KG1 (cell line): ENCODE measurements at places on chromosomes 2 and 18.
A peak's percentile ranks its signal among the peaks of the same experiment; 100 is the strongest.

DNA sequence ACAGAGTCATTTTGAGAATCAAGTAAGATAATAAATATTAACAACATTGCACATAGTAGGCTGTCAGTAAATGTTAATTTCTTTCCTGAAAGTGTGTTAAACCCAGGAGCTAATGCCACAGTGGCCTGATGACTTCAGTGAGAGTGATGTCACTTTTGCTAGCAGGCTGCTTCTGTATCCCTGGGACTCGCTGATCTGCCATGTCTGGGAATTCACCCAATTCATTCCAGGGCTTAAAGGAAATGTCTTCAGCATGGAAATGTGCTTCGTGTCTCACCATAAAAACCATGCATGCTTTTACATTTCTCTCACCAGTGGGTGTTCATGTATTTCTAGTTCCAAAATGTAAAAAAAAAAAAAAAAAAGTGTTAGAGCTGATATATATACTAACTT lies 56.8 kb upstream of the MAPRE3 start:
- DNase-seq = no peak

DNA sequence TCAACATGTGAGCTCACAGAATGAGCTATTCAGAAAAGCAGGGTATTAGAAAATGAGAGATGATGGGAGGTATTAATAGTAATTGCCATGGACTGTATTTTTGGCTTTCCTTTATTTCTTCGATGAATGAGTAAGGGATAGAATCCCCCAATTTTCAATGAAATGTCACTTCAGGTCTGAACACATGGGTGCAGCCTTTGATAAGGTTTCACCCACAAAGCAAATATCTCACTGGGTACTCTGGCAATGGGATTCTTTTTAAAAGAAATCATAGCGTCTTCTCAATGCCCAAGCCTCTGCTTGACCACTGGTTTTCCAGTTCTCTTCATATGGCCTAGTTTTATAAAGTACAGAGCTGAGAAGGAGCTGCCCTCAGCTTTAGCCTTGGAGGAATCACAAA lies 610.5 kb upstream of the FANCL start:
- no peak for DNase-seq

DNA sequence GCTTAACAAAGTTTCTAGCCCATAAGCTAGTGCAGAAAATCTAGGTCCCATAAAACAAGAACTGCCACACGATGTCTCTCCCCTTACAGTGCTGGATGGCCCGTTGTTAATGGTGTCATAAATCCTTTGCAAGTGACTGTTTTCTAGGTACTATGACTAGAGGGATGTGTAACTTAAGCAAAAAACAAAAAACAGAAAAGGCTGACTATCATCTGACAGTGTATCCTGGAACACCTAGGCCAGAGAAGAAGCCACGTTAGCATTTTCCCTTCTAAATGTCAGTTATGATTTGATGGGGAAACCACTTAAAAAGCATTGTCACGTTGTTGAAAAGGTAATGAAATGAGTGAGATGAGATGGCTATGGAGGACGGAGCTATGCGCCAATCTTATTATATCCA lies 2.4 kb downstream of the CASP8 start:
- no peak for DNase-seq

DNA sequence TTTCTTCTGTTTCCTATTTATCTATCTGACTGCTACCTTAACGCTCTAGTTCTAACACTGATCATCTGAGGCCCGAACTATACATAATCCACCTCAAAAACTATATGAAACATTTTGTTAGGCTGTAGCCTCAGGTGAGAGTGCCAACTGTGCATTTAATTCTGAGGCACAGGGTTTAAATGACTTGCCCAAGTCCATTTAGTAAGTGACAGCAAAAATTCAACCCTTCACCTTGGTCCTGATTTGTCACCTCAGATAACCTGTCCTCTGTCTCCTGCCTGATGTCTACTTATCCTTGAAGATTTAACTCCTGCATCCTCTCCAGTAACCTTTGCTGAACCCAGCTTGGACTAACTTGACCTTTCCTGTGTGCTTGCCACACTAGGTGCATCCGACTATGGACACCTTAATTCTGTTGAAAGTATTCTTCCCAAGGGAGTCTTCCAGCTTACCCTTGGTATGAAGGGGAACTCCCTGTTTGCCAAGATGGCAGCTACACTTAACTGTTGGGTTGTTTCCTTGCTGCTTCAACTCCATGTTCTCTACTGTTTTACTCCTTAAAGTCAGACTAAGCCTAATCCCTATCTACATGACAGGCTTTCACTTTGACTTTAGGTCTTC lies 23.5 kb downstream of the CD302 start:
- no peak for DNase-seq

- DNase-seq = no peak
These were observed 27.8 kb downstream of the CACNB4 start for GRCh38 chr2:152071092-152071491.

DNA sequence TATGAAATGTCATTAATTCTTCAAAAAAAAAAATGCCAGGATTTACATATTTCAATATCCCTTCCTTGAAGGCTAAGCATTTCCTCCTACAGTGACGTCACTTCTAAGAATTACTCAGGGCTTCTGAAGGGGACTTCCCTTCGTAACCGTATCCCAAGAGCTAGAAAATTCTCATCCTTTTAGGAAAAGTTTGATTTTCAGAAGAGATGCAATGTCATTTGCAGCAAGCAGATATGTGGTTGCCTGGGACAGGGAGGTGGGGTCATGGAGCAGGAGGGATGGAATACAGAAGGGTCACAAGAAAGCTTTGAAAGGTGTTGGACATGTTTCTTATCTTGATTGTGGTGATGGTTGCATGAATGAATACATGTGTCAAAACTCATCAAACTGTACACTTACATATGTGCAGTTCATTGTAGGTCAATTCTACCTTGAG lies 97.0 kb upstream of the ATL2 start:
- DNase-seq = no peak

- DNase-seq = no peak
These were observed 246.1 kb downstream of the NDUFA10 start for GRCh38 chr2:239778861-239779558.

DNA sequence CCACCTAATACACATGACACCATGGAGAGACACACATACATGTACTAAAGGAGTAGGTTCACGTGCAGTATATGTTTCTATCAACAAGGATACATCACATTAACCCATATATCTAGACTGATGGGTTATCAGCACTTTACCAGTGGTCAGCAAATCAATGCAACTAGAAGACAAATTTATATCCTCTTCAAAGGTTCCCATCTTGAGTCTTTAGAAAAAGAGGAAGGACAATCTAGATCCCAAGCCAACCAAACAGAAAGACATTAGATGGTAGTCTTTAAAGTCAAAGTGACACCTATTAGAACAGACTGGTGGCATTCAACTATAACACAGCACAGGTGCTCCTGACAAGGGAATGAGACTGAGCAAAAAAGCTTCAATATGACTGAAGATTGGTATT lies 13.8 kb upstream of the SERTAD2 start:
- DNase-seq = no peak

GRCh38 chr2:863732-864450 lies 86.8 kb upstream of the SNTG2 start:
- no peak for DNase-seq

DNA sequence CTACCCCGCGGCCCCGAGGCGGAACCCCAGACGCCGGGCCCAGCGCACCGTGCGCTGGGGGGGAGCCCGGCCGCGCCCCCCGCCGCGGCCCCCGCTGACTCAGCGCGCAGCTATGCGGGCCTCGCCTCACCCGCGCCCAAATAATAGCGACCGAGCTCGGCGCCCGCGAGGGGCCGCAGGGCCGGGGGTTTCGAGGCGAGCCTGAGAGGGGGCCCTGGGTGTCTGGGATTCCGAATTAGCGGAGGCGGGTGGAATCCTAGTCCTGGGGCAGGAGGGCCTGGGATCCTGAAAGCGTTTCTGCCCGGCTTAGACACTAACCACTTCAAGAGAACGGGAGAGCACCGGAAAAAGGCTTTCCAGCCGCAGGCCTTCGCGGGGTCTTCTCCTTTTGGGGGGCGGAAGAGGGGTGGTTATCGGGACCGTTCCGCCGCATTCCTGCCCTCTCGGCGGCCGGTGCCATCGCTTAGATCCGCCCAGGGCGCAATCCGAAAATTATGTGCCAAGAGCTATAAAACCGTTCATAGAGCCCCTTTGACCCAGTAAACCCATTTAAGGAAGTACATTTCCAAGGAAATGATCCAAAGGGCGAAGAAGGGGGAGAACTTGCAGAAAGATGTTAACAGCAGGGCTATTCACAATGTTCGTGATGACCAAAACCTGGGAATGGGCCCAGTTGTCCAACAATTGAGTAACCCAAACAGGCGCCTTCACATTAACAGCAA lies 681 bp upstream of the ROCK2 start:
- DNase-seq = no peak

DNA sequence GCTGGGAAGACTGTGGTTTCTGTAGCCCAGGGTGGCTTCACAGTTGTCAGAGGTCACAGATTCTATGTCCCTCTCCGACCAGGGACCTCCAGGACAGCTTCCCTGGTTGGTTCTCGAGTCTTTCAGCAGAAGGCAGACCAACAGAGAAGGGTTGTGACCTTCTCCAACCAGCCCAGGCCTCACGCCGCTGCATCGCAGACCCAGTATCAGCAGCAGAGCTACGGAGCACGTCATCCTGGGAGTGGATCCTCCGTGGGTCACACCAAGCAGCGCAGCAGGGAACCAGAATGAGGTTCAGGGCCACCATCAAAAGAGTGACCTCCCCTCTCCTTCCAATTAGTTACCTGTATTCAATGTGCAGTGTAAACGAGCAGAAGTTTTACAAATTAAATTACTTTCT lies 49.3 kb downstream of the ST3GAL5 start:
- no peak for DNase-seq

GRCh38 chr2:127582863-127583861 lies 47.7 kb downstream of the MYO7B start:
- DNase-seq = no peak

DNA sequence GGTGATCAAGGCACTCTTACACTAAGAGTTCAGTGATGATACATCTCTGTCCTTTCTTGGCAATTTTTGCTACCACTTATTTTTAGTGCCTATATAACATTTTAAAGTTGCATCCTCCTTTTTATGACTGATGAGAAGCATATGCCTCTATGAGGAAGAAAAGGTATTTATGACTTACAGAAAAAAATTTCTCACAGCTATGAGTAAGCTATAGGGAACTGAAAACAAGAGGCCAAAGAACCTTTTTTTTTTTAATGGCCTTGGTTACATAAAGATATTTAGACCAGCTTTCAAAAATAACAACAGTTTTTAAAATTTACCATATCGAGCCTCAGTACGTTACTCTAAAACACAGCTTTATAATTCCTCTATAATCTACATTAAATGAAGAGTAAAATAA lies 21.3 kb downstream of the MBD5 start:
- DNase-seq = no peak

- DNase-seq = no peak
These were observed 107.1 kb downstream of the GLI2 start for GRCh38 chr2:120842456-120843439.

DNA sequence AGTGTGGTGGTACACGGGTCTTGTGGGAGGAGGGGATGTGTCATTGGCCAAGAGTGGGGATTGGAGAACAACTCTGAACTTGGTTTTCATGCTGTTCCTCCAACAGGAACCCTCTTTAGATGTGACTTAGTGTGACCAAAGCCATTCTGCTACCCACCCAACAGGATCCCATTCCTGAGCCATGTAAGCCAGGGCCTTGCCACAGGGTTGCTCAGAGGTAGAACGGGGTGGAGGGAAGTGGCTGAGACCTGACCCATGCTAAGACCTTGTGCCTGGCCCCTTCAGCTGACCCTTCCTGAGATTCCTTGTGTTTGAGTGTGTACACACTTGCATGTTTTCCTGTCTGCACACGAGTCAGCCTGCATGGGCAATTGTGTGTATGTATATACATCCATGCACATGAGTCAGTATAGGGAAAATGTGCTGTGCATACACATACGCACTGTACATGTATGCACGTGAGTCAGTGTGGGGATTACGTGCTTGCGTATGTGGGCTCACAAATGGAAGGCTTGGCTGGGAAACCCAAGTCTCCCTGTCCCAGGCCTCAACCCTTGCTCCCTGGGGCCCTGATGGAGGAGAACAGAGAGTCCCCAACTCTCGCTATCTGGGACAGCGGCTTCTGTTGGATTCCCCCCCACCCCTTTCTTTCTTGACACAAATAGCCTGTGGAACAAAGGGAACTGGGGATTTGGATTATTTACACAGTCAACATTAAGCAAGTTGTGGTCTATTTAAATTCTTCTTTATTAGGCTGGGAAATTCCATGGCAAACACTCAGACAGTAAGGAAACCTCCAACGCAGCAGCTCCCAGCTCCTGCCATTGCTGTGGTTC lies 339.8 kb downstream of the DYSF start:
- no peak for DNase-seq

- DNase-seq = no peak
These were observed 19.8 kb upstream of the NT5DC4 start for GRCh38 chr2:112701052-112701451.

DNA sequence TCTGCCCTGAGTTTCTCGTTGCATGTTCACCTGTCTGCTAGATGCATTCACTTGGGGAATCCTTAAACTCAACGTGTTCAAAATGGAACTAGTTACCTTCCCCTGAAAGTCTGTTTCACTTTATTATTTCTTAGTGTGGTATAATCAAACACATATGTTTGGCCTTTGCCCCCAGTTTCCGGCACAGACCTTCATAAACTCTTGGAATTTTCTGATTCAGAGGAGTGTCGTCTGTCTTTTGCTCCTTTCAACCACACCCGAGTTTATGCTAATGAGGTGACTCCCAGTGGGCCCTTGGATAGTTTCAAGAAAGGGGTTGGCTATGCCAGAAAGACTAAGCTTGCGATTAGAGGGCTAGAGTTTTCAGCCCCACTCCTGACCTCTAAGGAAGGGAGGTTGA lies 198.9 kb downstream of the CDCA7 start:
- DNase-seq = no peak

- DNase-seq = no peak
These were observed 33.6 kb upstream of the ZSWIM2 start for GRCh38 chr2:186882511-186883071.

- DNase-seq = no peak
These were observed 47.7 kb upstream of the YWHAQ start for GRCh38 chr2:9678544-9678943.

- no peak for DNase-seq
These were observed 153.7 kb upstream of the APCDD1 start for GRCh38 chr18:10300739-10301138.

DNA sequence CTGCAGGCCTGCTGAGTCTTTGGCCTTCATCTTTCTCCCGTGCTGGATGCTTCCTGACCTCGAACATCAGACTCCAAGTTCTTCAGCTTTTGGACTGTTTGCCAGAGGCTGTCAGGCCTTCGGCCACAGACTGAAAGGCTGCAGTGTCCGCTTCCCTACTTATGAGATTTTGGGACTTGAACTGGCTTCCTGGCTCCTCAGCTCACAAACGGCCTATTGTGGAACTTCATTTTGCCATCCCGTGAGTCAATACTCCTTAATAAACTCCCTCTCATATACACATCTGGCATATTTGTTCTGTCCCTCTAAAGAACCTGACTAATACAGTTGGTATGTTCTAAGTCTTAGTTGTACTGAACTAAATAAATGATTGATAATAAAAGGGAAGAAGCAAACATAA lies 702.8 kb upstream of the LINC00305 start:
- no peak for DNase-seq

GRCh38 chr2:11829324-11829946 lies 83.0 kb downstream of the LPIN1 start:
- peak; percentile 49 for DNase-seq
